Stimulated activated CD4-positive, alpha-beta T cell treated with anti-CD3 and anti-CD28 coated beads, Interleukin-1b, Interleukin-23, amount 100 ng/mL, for 1 hour (primary cell): ENCODE measurements at places on chromosomes 6 and 20.

GRCh38 chr20:59386809-59387208 is 86.4 kb downstream of the EDN3 start:
- no peak for DNase-seq

GRCh38 chr6:125259354-125259736 is 42.4 kb downstream of the HDDC2 start:
- no peak for DNase-seq

DNA sequence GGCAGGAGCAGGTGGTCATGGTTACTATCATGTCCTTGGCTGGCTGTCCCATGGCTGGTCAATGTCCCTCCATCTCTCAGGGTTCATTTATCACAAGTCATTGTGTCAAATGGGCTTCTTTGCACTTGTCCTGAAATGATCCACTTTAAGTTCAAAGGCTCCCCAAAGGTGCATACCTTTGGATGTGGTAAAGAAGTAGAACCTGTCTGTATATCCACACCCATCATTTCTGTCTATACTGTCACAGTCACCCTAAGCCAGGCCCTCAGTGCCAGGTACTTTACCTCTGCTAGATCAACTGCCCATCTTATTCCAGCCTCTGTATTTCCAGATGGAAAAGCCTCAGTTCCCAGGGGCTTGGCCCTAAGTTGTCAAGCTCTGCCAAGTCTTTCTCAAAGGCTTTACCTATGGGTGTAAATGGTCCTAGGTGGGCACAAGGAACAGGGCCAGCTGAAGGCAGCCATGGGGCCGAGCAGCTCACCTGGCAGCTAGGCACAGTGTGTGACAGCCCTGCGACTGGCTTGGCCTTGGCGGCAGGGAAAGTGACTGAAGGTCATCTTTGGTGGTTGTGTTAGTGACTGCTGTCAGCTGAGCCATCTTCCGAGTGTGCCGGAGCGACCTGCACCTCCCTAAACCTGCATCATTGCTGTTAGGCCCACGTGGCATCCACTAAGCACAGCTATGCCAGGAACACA is 198.4 kb downstream of the SYNDIG1 start:
- DNase-seq = no peak

DNA sequence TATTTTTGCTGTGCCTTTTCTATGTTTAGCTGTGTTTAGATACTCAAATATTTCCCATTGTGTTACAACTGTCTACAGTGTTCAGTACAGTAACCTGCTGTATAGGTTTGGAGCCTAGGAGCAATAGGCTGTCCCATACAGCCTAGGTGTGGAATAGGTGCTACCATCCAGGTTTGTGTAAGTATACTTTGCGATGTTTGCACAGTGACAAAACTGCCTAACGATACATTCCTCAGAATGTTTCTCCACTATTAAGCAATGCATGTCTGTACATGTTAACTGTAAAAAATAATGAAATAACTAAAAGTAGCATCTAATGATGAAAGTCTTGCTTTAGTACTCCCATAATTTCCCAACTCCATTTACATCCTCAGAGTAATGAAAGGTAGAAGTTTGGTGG is 46.0 kb downstream of the SERAC1 start:
- DNase-seq = no peak

GRCh38 chr20:56752274-56752673 is 123.2 kb downstream of the TFAP2C start:
- DNase-seq = no peak

DNA sequence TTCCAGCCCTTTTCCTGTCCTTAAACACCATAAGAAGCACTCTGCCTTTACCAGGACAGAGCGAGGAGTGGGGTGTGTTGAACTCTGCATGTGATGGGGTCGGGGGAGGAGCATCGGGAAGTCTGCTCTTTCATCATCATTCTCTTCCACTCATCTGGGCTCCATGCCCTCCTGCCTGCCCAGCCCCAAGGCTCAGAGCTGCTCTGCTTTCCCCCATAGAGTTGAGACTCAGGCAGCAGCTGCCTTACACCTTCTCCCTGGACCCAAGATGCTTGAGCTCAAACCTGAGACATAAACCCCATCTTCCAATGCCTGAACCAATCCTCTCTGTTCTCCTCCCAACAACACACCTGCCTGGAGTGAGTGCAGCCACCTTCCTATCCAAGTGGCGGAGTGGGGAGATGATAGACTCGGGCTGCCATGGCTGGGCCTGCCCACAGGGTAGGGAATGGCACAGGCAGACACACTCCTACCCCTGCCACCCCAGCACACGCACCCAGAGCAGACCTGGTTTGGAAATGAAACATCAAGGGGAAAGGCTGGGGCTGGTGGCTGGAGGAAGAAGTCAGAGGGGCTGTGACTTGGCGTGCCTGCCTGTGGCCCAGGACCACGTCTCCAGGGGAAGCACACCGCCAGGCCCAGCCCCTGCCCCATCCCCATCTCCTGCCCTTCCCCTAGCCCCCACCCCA is 28.4 kb downstream of the TFEB start:
- DNase-seq = no peak

DNA sequence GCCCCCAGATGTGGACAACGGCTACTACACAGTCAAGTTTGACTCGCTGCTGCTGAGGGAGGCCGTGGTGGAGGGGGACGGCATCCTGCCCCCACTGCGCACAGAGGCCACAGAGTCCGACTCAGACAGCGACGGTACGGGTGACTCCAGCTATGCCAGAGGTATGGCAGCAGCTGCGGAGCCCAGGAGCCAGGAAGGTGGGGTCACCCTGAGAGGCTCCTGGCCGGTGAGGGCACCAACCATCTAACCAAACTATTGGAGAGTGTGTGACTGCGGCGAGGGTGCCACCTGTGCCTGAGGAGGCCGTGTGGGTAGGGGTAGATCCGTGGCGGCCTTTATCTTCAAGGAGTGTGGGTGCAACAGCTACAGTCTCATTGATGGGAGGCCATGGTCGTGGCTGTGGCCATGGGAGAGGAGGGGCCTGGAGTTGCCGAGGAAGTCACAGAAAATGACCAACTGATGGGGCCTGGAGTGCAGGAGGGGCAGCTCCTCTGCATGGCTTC is 2.8 kb upstream of the LIME1 start:
- DNase-seq = no peak

GRCh38 chr20:845941-846893 is 12.7 kb downstream of the FAM110A start:
- DNase-seq = no peak

DNA sequence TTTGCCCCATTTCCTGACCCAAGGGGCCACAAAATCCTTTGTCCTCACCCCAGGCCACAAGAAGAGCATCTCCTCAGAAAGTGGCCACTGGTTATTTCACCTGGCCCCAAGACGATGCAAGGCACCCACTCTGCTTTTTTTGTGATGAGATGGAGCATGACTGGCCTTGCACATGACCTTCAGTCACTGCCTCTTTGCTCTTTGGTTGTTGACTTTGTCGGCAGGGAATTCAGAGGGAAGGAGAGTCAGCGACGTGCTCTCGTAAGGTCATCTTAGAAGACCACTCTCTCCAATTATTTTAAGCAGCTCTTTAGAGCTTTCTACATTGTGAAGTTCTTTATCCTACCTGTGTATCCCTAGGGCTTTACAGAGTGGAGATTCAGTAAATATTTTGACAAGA is 306.7 kb downstream of the PLCB1 start:
- no peak for DNase-seq

GRCh38 chr20:62367136-62367632 is at the start of gene LAMA5:
LAMA5 (minus strand) TSS chr20:62367312; CDS start chr20:62367245, 67 bp downstream.
- DNase-seq = no peak

GRCh38 chr6:41724228-41724580 is 11.2 kb downstream of the TFEB start:
- no peak for DNase-seq

DNA sequence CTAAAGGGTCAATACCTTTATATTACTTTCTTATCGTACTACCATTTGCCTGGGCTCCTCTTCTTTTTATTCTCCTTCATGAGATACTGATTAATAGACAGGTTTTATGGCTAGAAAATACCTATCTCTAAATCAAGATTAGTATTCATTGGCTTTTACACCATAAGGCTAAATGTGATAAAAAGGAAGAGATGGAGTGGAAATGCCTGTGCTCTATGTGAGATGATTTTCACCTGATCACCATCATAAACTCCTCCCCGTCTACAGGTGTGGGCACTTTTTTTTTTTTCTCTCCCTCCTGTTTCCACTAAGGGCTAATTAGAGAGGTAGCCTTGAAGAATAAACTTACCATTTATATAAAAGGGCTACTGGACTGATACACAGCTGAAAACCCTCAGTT is at the start of gene GLYATL3:
Gene GLYATL3, plus strand, starts transcription at position 301 of the 400 bp plus-strand sequence. CDS start 12,068 bp downstream, outside the sequence.
- DNase-seq = no peak

- DNase-seq = no peak
These were observed 142.6 kb downstream of the MAP3K7 start for GRCh38 chr6:90444160-90444714.
